ENCODE measurements at places on chromosomes 3 and 15.
A peak's percentile ranks its signal among the peaks of the same experiment; 100 is the strongest.

DNA sequence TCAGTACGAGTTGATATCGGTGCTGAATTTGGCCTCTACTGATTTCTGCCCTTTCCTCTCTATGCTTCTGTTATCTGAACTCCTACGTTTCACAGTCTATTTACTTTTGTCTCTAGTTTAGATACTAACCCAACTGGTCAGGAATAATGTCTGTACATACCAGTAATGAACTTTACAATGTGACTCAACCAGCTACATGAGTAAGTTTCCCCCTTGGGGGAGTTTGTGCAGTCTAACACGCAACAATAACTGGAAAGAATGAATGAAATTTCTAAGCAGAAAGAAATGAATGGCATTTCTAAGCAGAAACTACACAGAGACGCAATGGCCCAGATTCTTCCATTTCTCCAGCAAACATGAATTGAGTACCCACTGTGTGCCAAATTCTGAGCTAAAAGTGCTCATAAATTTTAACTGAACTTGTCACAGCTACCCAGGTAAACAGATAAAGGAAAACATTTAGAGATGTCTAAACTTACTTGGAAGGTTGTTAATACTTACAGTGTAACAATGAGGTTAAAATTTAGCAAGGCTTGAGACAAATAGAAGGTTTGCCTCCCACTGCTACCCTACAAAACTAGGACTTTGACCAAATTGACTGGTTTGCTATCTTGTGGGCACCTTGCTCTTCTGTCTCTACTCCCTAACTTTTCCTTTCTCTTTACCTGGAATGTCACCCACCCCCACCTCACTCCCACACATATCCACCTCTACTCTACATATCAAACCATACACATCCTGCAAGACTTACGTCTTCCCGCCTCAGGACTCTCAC lies 11.6 kb downstream of the UPK1B start:
- peak; percentile 71 for DNase-seq

- DNase-seq = peak; percentile 53
Observed at GRCh38 chr3:16147220-16147994, 27.1 kb upstream of the GALNT15 start.

DNA sequence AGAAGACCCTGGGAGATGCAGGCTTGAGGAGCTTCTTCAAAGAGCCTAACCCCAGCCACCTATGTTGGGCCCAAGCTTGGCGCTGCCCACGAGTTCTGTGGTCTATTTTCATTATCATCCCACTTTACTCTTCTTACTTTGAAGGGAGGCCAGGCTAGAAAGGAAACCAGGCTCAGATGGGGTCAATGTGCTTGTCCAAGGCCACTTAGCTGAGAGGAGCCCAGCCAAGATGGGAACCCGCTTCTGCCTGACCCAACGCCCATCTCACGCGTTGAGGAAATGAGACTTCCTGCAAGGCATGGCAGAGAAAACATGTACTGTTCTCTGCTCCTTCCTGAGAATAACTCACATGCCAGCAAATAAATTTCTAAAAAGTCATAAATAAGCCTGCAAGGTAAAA lies 486.3 kb upstream of the PROK2 start:
- no peak for DNase-seq

DNA sequence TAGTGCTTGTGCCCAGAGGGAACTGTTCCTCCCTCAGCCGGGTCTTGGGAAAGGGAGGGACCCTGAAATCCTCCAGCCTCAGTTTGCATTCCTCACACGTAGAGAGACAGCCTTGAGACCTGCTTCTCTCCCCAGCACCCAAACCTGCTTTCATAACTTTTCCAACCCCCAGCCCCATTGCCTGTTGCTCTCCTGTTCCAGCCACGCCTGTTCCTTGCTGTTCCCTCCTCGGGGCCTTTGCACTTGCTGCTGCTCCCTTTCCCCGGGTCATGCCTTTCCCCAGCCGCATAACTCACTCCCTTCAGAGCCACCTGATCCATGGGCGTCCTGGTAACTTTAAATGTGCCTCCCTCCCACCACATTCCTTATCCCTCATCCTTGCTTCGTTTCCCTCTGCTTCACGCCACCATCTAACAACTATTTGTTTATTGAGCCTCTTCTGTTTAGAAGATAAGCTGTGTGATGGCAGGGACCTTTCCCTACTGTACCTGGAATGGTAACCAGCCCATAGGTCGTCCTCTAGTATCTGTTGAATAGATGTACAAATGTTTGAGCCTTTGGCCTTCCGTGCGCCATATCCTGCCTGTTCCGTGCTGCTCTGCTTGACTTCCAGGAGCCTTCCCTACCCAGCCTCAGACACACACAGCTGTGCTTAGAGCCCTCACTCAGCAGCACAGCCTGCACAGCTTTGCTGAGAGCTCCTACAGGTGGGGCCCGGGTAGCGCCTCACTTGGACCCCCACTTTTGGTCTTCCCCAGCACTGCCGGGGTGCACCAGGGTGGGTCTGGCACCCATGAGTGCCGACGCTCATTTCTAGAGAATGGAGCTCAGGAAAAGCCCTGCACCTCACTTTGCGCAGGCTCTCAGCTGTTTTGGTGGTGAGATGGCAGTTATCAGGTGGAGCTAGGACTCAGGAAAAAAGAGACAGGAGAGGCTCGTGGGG lies 60.2 kb downstream of the SCN5A start:
- DNase-seq = no peak

- peak; percentile 46 for DNase-seq
Observed at GRCh38 chr3:71497971-71498444, 85.5 kb downstream of the FOXP1 start.

DNA sequence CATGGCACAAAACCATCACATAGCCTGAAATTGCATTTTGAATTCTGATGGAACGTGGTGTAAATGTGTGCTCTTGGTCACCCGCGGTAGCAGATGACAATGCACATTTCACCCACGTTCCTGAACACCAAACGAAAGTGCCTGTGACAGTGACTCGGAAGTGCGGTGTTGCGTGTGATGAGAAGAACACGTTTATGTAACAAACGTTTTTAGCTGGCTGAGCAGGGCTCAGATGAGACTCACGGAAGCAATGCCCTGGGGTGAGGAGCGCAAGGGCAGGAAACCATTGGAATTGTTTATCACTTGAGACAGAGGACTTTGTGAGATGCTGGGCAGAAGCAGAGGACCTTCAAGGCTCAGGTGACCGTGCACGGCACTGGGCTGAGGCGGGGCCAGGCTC lies 449.2 kb upstream of the CFAP20DC start:
- no peak for DNase-seq

DNA sequence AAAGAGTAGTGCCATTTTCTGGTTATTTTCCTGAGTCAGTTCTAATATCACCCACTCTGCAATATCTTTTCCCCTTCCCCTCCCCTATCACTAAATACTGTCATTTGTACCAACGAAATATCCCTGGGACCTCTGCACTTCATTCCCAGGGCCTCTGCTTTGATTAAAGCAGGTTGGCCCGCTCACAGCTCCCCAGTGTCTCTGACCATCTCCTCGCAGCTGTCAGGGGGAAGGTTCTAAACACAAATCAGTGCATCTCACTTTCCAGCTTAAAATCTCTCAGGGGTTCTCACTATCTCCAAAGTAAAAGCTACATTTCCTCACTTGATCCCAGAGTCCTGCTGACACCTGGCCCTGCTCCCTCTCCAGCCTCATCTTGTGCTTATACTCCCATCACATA lies 28.1 kb upstream of the SLC35G2 start:
- DNase-seq = no peak

DNA sequence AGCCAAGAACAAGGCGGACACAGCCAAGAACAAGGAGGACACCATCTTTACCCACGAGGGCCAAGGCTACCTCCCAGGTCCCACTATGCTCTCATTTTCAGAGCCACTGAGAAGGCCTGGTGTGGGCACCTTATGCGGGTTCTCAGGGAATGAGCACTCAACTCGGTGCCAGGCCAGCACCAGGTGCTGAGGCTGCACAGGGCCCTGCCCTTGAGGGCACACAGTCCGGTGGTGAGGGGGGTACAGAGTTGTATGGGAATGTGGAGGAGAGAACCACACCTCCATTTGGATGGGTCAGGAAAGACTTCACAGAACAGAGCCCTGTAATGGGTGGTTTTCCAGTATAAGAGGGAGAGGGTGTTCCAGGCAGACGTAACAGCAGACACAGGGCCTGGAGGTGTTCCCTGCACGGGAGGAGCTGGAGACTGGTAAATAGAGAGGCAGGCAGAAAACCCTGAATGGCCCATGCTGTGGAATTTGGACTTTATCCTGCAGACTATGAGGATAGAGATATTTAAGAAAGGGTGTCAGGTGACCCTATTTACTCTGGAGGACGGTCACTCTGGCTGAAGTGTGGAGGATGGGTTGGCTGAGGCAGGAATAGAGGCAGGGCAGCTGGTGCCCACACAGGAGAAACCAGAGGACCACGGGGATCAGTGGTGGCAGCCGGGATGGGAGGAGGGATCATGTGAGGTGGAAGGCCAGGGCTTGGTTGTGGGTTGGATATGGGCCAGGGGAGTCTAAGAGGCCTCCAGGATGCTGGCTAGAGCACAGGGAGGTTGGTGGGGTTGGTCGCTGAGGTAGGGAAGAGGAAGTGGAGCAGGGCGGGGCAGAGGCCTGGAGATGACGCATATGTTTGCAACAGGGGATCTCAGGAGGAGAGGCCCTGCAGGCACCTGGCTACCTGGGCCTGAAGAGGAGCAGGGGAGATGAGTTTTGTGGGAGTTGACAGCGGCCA lies 34.6 kb downstream of the CRABP1 start:
- no peak for DNase-seq

GRCh38 chr3:3286014-3286413 lies 106.5 kb upstream of the CRBN start:
- no peak for DNase-seq

DNA sequence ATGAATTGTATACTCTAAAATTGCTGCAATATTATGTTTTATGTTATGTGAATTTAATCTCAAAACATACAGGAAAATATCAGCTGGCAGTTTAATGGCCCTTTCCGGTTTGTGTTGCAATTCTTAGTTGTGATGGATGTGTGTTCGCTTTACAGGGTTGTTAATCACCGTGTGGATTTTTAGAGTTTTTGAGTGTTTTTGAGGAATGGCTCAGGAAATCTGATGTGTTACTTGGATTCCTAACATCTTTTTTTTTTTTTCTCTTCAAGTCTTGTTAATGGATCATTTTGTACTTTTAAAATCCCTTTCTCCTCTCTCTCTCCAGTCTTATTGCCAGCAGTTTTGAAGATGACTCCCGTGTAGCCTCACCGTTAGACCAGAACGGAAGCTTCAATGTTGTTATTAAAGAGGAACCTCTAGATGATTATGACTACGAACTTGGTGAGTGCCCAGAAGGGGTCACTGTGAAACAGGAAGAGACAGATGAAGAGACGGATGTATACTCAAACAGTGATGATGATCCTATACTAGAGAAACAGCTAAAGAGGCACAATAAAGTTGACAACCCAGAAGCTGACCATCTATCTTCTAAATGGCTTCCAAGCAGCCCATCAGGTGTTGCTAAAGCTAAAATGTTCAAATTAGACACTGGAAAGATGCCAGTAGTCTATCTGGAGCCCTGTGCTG lies 35.7 kb downstream of the MGA start:
- DNase-seq = peak; percentile 42

- no peak for DNase-seq
Observed at GRCh38 chr3:39592311-39593050, 125.0 kb downstream of the MOBP start.

DNA sequence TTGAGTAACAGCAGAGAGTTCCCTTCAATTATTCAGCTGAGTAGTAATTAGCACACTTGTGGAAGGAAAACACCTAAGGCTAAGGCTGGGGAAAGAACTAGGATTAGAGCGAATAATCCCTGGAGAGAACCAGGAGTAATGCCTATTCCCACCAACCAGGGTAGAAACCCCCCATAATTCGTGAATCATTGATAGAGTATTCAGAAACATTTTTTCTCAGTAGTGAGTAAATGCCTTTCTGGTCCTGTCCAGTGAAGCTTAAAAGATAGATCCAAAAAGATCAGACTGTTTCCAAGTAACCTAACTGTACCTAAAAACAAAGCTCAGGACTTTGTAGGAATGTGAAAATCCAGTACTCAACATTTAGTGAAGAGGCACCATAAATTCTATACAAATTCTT lies 71.2 kb downstream of the DGKG start:
- DNase-seq = no peak

- no peak for DNase-seq
Observed at GRCh38 chr3:181358562-181358961, 353.2 kb upstream of the SOX2 start.

DNA sequence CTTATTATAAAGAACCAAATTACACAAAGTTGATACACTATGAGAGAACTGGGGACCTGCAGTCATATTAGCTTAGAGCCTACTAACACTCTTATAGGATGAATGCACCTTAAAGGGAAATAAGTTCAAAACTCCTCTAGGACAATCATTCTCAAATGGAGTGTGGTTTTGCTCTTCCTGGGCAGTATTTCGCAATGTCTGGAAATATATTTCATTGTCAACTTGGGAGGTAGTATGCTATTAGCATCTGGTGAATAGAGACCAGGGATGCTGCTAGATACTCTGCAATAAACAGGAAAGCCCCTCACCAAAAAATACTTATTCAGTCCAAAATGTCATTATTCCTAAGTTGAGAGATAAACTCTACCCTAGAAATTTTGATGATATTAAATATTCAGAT lies 451.4 kb upstream of the ARPP21 start:
- no peak for DNase-seq

DNA sequence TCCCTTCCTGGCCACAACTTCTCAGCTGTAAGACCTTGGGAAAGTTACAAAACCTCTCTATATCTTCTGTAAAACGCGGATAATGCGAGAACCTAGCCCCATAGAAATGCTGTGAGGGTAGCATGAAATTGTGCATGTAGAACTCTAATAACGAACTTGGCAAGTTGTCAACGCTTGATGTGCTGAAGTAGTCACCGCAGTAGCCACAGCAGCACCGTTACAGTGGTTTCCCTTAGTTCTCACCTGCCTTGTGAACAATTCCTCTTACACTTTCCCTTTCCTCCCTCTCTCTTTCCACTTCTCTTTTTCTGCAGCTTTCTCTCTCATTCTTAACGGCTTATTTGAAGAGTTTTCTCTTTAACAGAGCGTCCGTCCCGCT lies 447 bp upstream of the SHQ1 start:
- DNase-seq = no peak

- peak; percentile 27 for DNase-seq
Observed at GRCh38 chr15:78950902-78951840, 6.3 kb upstream of the CTSH start.

DNA sequence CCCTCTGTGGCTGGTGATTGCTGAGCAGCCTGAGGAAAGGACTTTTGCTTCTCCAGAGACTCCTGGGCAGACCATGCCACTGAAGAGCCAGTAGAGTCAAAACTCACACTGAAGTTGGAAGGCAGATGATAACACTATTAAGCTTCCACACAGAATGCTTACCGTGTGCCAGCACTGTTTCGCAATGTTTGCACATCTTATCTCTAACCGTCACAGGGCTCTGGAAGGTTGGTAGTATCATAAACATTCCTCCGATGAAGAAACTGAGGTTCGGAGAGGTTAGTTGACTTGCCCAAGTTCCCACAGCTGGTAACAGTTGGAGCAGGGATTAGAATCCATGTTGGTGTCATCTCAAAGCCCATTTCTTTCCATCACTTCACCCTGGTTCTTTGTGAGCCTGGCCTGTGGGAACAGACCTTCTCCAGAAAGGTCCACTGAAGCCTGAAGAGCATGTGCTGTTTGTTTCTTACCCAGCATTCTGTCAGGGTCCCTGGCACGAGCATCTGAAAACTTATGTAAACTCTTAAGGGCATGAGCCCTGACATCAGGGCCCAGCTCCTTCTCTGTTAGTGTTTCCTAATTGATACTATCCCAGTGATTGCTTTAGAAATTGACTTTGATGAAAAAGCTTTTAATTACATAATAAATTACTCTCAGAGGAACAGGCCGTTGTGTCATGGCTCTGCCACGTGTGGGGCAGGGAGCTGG lies 77.0 kb upstream of the PRR23C start:
- DNase-seq = no peak

Measured in astrocyte of the spinal cord (primary cell).